ENCODE measurements at places on chromosomes 1 and 21. TPM values are rescaled to one million over a fixed set of nuclear protein-coding genes. Genes with fewer than 3 reads are reported as not detected.

Gene B3GALT2
- polyA plus RNA-seq = 10.1 TPM

Gene OR2T4
- not detected for polyA plus RNA-seq

Gene INKA2
- 23.4 TPM for polyA plus RNA-seq

Gene NPL
- 8.5 TPM for polyA plus RNA-seq

DNA sequence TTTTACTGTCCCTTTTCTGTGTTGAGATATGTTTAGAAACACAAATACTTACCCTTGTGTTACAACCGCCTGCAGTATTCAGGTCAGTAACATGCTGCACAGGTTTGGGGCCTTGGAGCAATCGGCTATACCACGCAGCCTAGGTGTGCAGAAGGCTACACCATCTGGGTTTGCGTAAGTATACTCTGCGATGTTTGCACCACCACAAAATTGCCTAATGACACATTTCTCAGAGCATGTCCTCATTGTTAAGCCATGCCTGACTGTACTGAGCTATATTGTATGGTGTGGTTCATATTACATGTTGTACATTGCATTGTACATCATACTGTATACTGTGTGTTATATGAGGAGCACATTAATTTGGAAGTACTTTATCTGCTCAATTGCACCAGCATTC is 247.4 kb downstream of the RHOU start:
- no peak for DNase-seq

DNA sequence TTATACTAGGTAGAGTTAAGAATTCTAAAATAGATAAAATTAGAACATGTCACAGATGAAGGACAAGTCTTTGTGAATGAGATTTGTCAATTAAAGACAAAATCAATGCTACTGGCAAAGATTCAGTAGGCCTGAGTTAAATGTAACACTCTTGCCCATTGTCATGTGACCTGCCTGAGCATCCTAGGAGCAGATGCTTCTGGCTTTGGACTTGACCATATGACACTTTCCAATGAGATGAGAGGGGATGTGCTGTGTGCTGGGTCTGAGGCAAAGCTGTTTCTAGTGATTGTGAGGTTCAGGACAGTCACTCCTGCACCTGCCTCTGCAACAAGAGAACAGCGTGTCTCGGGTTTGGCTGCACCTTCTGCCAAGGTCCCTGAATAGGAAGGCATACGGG is 144.9 kb downstream of the HIVEP3 start:
- no peak for DNase-seq

DNA sequence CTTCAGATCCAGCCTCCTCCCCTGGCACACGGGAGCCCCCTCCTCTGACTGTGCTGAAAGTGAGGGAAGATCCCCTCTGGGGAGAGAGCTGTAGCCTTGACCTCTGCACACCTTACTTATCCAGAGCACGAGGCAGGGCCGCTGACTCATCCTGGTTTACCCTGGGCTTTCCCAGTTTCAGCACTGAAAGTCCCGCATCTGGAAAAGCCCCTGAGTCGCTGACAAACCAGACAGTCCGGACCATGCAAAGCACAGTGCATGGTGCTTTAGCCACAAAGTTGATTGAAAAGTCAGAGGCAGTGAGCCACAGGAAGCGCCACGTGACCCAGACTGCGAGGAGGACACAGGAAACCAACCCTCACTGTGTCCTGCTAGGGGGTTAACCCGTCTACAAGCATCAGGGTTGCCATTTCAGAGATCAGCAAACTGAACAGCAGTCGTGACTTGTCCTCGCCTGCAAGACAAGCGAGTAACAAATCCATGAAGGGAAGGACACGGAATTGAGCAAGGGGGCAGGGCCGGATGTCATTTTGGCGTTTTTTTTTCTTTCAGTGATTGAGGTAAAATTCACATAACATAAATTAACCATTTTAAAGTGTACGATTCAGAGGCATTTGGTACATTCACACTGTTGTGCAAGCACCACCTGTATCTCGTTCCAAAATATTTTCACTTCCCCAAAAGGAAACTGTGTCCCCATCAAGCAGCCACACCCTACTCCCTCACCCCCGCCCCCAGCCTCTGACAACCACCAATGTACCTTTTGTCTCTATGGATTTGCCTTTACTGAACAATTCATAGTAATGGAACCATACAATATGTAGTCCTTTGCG is 19.9 kb upstream of the IFNGR2 start:
- peak; percentile 60 for DNase-seq

DNA sequence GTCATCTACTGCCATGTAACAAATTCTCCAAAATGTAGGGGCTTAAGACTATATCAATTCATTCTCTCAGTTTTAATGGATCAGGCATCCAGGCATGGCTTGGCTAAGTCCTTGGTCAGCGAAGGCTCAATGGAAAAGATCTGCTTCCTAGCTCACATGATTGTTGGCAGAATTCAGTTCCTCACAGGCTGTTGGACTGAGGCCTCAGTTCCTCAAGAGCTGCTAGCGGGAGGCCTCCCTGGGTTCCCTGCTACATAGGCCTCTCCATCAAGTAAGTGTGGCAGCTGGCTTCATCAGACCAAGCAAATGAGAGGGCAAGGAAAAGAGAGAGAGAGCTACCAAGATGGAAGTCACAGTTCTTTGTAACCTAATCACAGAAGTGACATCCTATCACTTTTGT is 19.6 kb upstream of the EYA3 start:
- DNase-seq = no peak

DNA sequence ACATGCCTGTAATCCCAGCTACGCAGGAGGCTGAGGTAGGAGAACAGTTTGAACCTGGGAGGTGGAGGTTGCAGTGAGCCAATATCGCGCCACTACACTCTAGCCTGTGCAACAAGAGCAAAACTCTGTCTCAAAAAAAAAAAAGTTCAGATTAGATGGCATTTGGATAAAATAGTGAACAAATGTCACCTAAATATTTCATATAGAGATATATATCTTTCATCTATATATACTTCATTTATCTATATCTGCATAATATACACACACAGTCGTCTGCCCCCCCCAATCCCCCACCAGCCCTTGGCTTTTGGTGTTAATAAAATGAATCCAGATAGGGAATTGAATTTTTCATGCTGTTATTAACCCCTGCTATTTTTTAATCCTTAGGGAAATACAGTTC is 5.0 kb downstream of the PPP1R15B start:
- DNase-seq = no peak

Measured in muscle of back (tissue), 13 donors.